ENCODE measurements at places on chromosomes 2 and 18.

DNA sequence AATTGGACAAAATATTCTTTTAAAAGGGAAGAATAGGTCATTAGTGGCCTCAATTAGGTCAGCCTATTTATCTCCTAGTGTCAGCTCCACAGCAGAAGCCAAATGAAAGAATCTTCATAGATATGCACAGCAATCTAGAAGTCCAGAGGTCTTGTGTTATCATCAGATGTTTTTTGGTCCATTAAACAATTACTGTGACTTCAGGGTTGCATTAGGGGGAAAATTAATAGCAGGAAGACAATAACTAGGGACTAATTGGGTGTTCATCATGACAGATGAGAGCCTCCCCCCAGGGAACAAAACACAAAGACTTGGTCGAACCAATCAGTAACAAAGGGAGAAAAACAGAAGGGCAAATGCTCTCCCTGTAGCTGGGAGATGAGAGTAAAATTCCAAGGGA, 264.7 kb downstream of the PTH2R start:
- no peak for DNase-seq

DNA sequence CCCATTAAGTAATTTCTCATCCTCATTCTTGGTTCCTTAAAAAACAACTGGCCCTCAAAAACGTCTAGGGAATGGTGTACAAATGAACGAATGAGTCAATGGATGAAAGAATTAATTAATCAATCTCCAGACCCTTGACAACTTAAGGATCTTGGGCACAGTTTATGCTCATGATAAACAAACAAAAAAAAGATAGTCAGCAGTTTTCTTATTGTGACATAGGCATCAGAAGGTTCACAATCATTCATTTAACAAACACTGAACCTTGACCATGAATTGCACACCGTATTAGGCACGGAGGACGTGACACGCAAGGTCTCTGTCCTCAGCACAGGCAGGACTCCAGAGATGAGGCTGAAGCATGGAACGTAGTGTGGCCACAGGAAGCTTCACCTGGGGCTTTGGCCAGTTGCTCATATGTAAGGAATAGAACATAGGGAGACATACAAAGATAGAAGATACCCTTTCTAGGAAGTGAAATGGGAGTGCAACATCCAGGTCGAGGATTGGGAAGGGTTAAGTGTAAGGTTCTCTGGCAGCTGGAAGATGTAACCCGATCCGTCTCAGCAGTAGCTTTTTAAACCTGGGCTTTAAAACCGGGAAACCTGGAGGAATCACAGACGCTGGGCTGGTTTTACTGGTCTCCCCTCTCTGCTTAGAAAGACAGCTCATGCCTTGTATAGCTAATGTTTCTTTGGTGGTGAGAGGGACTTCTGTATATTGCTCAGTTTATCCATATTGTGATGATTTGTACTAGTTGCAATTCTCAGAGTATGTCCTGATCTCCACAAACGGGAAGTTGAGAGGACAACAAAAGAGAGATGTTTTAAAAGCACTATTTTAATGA, 8.9 kb upstream of the LTBP1 start:
- no peak for DNase-seq

GRCh38 chr2:120209427-120210269, 13.6 kb downstream of the TMEM185B start:
- DNase-seq = no peak

DNA sequence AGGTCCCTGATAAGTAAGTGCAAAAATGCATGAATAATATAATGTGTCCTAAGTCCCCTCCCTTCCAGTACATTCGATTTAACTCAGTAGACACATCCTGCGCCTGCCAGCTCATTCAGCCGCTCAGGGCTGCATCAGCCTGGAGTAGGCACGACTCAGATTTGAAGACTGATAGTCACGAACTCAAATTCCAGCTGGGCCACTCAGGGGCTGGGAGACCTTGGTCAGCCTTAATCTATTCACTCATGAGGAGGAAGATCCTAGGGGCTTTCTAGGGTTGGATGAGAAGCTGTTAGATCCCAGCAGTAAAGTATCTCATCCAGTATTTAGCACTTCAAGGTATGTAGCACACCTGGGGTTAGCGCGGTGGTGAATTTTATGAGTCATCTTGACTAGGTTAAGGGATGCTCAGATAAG, 98.9 kb upstream of the ODC1 start:
- DNase-seq = no peak

GRCh38 chr18:47577520-47577919, 326.1 kb upstream of the SKOR2 start:
- no peak for DNase-seq

GRCh38 chr18:59783138-59783537, 85.9 kb upstream of the CCBE1 start:
- no peak for DNase-seq

DNA sequence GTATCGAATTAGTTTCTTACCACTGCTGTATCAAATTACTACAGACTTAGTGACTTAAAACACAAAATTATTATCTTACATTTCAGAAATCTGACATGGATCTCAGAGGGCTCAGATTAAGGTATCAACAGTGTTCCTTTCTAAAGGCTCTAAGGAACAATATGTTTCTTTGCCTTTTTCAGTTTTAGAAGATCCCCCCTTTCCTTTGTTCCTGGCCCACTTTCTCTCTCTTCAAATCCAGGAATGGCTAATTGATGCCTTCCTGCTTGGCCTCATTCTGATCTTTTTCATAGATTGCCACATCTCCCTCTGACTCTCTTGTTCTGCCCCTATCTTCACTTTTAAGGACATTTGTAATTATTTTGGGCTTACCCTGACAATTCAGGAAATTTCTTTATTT, 65.7 kb downstream of the LRP1B start:
- DNase-seq = no peak

GRCh38 chr2:196601430-196602306, 37.8 kb upstream of the CCDC150 start:
- DNase-seq = no peak

GRCh38 chr2:48048476-48049171, 142.3 kb upstream of the FBXO11 start:
- no peak for DNase-seq

- no peak for DNase-seq
These were observed 72.2 kb downstream of the HNMT start for GRCh38 chr2:138036522-138036921.

DNA sequence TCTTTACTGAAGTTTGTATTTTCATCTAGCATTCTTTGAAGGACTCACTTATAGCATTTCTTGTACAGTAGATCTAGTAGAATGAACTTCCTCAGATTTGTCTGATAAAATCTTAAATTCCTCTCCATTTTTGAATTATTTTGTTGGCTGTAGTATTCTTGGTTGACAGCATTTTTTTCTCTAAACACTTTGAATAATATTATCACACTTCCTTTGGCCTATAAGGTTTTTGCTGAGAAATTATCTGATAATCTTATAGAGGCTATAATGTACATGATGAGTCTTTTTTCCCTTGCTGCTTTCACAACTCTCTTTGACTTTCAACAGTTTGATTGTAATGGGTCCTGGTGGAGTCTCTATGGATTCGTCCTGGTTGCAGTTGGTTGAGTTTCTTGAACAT, 169.5 kb downstream of the NOL4 start:
- DNase-seq = no peak

Measured in stimulated activated CD4-positive, alpha-beta T cell treated with anti-CD3 and anti-CD28 coated beads, TNF-alpha, amount 100 ng/mL, for 4 hours (primary cell).